ENCODE measurements at places on chromosomes 1 and 21.

DNA sequence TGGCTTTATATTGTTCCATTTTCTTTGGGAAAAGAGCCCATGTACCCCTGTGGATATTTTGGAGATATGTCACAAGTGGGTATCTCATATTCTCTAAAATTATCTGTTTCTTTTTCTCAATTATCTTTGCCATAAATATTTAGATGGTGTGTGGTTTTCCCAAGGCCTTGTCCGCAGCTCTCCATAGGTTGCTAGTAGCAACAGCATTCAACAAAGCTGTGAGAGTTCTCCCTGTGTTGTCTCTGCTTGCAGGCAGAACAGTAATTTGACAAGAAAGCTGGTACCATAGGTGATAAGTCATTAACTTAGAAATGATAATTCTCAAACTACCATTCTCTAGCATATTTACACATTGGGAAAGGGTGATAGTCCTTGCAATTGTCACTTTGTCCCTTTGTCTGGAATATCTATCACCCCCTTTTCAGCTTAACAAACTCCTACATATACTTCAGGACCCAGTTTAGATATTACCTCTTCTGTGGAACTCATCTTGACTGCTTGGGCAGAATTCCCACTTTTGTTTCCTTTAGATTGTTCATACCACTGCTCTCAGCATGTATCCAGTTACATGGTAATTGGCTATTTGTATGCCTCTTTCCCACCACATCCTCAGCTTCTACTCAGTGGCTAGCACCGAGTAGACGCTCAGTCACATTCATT is 8.9 kb downstream of the CD101 start:
- no peak for DNase-seq

DNA sequence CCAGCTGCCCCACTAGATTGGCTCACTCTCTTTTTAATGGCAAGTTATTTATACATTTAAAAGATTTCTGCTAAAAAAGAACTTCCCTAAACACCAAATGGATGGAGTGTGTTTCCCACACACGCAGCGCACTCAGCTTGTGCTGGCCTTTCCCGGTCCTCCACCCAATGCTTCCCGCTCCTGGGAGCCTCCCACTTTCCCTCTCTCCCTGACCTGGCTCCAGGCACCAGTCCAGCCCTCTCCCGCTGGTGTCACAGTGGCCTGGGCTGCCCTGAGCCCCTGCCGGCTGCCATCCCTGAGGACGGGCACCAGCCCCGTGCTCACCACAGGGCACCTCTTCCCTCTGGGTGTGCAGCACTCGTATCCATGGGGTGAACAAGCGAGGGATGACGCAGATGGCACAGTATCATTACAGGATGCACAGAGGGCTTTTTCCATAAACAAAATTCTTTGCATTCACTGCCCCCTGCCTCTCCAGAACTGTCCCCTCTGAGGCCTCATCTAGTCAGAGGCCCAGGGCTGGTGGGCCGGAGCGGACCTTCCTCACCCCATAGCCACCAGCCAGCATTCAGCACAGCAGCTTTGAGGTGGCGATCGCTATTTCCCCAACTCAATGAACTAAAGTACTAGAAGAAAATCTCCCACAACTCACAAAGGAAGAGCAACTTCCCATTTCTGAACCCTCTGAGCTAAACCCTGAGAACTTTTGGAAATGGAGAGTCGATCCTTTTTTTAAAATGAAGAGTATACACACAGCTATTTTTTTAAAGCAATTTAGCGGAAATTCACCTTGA is 68.5 kb downstream of the SLC37A1 start:
- DNase-seq: no peak

GRCh38 chr1:154842635-154843034 is 27.4 kb downstream of the KCNN3 start:
- no peak for DNase-seq

- DNase-seq: no peak
These were observed 4.0 kb downstream of the FTCD start for GRCh38 chr21:46151261-46151988.

DNA sequence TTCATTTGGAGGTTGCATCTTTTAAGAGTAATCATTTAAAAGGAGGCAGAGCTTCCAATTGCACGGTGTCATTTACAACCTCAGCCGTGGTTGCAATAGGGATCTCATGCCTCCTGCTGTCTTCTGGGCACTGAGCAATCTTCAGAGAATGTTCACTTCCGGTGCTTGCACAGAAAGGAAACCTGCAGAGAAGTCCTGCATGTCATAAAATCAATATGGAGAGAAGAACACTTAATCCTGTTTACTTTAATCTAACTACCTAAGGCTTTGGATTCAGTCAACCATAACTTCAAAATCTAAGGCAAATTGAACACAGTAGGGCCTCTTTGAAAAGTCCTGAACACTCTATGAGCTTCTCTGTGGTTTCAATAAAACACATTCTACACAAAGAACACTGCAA is 11.3 kb upstream of the MAP10 start:
- DNase-seq: peak; percentile 14

- no peak for DNase-seq
These were observed 197.8 kb upstream of the USP25 start for GRCh38 chr21:15531986-15532385.

DNA sequence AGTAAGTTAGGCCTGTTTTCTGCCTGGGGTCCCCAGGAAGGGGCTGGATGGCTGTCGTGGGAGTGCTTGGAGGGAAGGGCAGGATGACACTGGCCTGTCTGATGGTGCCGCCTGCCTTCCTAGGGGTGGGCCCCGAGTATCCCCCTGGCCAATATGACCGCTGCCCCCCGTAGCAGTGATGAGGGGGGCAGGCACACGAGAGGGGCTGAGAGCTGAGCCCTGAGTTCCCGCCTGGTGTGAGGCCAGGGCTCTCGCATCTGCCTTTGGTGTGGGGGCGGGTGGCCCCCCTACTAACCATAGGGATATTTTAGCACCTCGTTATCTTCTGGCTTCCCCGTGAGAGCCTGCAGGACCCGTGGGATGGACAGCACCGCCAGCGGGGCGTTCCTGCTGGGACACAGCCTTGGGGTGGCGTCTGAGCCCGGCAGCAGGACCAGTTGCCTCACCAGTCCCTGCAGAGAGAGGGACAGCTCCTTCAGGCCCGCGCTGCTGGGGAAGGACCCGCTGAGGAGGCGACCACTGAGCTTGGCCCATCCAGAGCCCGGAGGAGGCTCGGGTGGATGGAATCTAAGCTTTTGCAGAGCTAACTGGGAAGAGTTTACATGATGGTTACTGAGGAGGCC is 10.4 kb downstream of the KRTAP10-1 start:
- DNase-seq: no peak
